ENCODE measurements at places on chromosomes 7 and 10. TPM values are rescaled to one million over a fixed set of nuclear protein-coding genes. Genes with fewer than 3 reads are reported as not detected.

GRCh38 chr10:71659111-71659634 is 60.4 kb downstream of the C10orf105 start:
- no peaks in the 10 kb centered on the region for H3K27me3 ChIP-seq
- H3K27ac ChIP-seq = no peak overlapping the region

DNA sequence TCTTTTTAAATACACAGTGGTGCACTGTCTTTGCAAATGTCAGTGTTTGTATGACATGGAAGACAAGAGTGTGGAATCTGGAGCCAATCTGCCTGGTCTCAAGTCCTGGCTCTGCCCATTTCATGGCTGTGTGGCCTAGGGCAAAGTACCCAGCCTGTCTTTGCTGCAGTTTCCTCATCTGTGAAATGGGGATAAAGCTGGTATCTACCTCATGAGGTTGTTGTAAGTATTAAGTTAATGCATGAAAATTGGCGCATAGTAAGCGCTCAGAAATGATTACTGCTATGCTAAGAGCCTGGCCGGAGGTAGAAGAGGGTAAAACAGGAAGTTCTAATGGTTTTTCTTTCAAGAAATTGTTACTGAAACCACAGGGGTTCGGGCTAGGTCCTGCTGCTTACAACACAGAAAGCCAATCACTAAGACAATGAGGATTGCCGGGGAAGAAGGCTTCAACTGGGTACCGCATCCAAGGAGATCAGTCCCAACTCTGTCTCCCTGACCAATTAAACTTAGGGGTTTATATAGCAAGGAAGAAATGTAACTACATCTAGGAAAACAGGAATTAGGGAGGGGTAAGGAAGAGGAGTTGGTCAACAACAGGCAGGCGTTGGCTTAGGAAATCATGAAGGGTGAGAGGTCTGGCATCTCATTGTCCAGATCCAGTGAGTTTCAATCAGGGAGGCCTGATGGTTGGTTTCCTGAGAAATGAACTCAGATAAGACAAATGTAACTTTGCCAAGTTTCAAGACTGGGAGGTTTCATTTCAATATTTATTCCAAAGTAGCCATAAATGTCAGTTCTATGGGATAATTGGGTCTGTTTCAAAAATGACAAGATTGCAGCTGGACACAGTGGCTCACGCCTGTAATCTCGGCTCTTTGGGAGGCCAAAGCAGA is 57.0 kb downstream of the CHST3 start:
- no peaks in the 10 kb centered on the region for H3K27me3 ChIP-seq
- H3K27ac ChIP-seq = no peak overlapping the region
- H3K4me3 ChIP-seq = no peak overlapping the region
- no peak for DNase-seq
- H3K4me1 ChIP-seq = no peaks in the 10 kb centered on the region
- H3K36me3 ChIP-seq = no peaks in the 10 kb centered on the region

GRCh38 chr10:77974396-77975074 is 48.0 kb upstream of the DLG5 start:
- H3K27me3 ChIP-seq = no peaks in the 10 kb centered on the region
- peaks cover 8% of the 10 kb centered on the region for H3K4me1 ChIP-seq
- peak; percentile 10 for DNase-seq

- peaks cover 7% of the 10 kb centered on the region for H3K4me1 ChIP-seq
- no peaks in the 10 kb centered on the region for H3K36me3 ChIP-seq
- no peak for DNase-seq
- H3K4me3 ChIP-seq = no peak overlapping the region
- no peaks in the 10 kb centered on the region for H3K27me3 ChIP-seq
Observed at GRCh38 chr10:69814251-69814650, 12.5 kb downstream of the COL13A1 start.

- H3K27ac ChIP-seq = no peak overlapping the region
- DNase-seq = peak; percentile 72
- no peaks in the 10 kb centered on the region for H3K36me3 ChIP-seq
- no peaks in the 10 kb centered on the region for H3K4me1 ChIP-seq
Observed at GRCh38 chr7:131546583-131547141, 9.8 kb downstream of the PODXL start.

DNA sequence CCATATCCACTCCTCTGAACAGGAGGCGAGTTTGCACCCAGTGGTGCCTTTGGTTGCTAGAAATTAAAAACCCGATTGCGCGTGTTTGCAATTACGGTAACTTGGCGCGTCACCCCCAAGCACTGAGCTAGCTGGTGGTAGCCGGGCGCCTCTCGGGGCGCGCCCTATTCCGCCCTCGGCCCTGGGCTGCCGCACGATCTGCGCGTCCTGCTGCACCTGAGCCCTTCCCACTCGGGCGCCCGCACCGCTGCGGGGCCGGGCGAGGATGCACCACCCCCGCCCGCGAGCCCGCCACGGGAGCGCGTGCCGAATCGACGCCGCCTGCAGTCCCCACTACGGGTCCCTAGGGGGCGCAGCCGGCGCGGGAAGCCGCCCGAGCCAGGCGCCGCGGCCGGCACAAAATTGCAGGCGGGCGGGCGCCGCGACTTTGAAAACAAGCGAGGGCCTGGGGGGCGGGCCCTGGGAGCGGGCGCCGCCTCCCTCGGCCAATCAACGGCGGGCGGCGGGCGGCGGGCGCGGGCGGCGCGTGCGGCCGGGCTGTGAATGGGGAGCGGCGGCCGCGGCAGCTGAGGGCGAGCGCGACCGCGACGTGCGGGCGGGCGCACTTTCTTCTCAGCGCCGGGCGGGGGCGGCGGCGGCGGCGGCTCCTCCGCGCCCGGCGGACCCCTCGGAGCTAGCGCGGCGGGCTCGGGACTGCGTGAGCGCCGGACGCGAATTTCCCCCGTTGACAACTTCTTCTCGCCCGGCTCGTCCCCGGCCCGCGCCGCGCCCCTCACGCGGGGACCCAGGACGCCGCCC is at the start of gene SDK1:
TSS of gene SDK1 (plus strand) at position 602 of the 798 bp plus-strand sequence. CDS start 335 bp downstream, outside the sequence.
- no peak within 1 kb of the TSS for H3K27ac ChIP-seq
- H3K27me3 ChIP-seq = peaks cover 17% of the 10 kb centered on the region
- no peaks in the 10 kb centered on the region for H3K36me3 ChIP-seq
- peaks cover 8% of the 10 kb centered on the region for H3K4me1 ChIP-seq
- DNase-seq = peak; percentile 89

DNA sequence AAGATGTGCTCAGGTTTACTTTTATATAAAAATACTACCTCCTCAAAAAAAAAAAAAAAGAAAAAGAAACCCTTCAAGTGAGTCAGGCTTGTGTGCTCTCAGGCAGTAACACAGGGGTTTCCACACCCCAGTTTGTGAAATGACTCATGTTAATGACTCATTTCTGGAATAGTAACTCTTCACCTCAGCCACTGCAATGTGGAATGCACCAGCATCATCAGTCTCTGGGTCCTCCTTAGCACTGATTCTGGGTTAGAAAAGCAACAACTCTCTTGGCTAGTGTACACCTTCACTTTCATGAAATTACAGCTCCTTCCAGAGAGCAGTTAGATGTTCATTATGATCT is 110.6 kb downstream of the EMX2 start:
- peaks cover 3% of the 10 kb centered on the region for H3K36me3 ChIP-seq
- H3K4me1 ChIP-seq = peaks cover 25% of the 10 kb centered on the region
- peaks cover 26% of the 10 kb centered on the region for H3K27me3 ChIP-seq
- peak; percentile 65 for DNase-seq
- H3K27ac ChIP-seq = no peak overlapping the region
- H3K4me3 ChIP-seq = no peak overlapping the region

- no peaks in the 10 kb centered on the region for H3K36me3 ChIP-seq
- no peak overlapping the region for H3K4me3 ChIP-seq
- DNase-seq = no peak
- H3K27me3 ChIP-seq = no peaks in the 10 kb centered on the region
- H3K4me1 ChIP-seq = no peaks in the 10 kb centered on the region
Observed at GRCh38 chr7:12328888-12329770, 74.5 kb downstream of the VWDE start.

GRCh38 chr10:69716711-69717560 is 84.8 kb upstream of the COL13A1 start:
- H3K4me3 ChIP-seq = no peak overlapping the region
- no peaks in the 10 kb centered on the region for H3K27me3 ChIP-seq
- H3K27ac ChIP-seq = no peak overlapping the region
- H3K4me1 ChIP-seq = no peaks in the 10 kb centered on the region
- H3K36me3 ChIP-seq = no peaks in the 10 kb centered on the region
- DNase-seq = peak; percentile 78

DNA sequence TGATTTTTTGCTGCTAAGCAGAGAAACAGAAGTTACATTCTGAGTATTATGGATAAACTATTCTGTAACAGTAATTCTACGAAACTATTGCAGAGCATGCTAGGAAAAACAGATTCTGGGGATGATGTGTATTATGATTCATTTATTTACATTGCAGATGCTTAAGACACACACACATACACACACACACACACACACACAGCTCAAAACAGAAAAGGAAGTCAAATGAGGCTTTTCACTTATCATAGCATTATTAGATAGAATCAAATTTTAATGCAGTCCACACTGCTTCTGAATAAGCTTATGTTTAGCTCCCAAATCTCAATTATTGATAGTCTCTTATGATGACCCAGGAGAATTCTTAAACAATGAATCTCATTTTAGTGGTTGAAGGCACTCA is 307.2 kb downstream of the HGF start:
- no peak overlapping the region for H3K4me3 ChIP-seq
- H3K36me3 ChIP-seq = no peaks in the 10 kb centered on the region
- no peak for DNase-seq
- H3K27ac ChIP-seq = no peak overlapping the region
- no peaks in the 10 kb centered on the region for H3K27me3 ChIP-seq
- no peaks in the 10 kb centered on the region for H3K4me1 ChIP-seq

DNA sequence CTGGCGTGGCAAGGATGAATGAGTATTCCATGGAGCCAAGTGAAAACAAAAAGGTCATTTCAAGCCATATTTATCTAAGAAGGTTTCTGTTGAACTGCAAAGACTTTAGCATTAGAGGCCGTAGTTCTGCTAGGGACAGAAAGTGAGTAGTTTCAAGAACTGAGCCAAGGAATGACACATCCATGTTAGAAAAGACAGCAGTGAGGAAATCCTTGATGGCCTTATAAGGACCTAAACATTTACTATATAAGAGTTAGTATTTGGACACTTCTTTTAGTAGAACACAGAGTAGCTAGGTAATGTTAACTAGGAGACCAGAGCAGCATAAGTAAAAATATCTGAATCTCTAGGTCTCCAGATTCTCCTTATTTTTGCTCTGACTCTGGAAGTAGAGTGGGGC is 329.8 kb upstream of the SEMA3D start:
- no peaks in the 10 kb centered on the region for H3K27me3 ChIP-seq
- no peak overlapping the region for H3K27ac ChIP-seq
- no peaks in the 10 kb centered on the region for H3K36me3 ChIP-seq
- no peak for DNase-seq
- no peaks in the 10 kb centered on the region for H3K4me1 ChIP-seq

- no peak overlapping the region for H3K4me3 ChIP-seq
- H3K4me1 ChIP-seq = peaks cover 9% of the 10 kb centered on the region
- no peak for DNase-seq
- no peaks in the 10 kb centered on the region for H3K36me3 ChIP-seq
- no peak overlapping the region for H3K27ac ChIP-seq
Observed at GRCh38 chr7:151385626-151386300, 24.1 kb downstream of the WDR86 start.

GRCh38 chr10:5508786-5509185 is 9.4 kb upstream of the CALML5 start:
- peaks cover 19% of the 10 kb centered on the region for H3K4me1 ChIP-seq
- DNase-seq = no peak
- H3K4me3 ChIP-seq = no peak overlapping the region
- H3K36me3 ChIP-seq = no peaks in the 10 kb centered on the region
- no peak overlapping the region for H3K27ac ChIP-seq

DNA sequence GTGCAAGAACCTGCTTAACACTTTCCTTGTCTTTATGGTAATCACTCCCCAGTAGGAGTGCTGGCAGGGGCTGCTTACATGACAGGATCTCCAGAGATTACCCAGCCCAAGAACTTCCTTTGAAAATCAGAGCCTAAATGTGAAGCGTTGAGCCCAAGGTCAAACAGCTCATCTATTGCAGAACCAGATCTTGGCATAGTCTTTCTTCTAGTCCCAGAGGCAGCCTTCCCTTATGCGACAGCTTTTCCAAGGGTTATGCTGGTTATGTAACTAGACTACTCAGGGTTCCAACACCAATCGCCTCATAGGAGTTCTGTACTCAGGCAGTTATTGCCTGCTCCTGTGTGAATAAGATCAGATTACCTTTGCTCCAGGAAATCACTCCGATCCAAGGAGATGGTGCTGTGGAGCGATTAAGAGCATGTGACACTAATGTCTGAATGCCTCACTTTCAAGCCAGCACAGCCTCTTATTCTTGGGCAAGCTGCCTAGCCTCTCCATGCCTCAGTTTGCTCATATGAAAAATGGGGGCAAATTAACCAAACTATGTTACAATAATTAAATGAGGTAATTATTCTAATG is 8.4 kb upstream of the LGI1 start:
- no peak overlapping the region for H3K4me3 ChIP-seq
- peaks cover 2% of the 10 kb centered on the region for H3K27me3 ChIP-seq
- H3K27ac ChIP-seq = no peak overlapping the region
- H3K4me1 ChIP-seq = peaks cover 4% of the 10 kb centered on the region

DNA sequence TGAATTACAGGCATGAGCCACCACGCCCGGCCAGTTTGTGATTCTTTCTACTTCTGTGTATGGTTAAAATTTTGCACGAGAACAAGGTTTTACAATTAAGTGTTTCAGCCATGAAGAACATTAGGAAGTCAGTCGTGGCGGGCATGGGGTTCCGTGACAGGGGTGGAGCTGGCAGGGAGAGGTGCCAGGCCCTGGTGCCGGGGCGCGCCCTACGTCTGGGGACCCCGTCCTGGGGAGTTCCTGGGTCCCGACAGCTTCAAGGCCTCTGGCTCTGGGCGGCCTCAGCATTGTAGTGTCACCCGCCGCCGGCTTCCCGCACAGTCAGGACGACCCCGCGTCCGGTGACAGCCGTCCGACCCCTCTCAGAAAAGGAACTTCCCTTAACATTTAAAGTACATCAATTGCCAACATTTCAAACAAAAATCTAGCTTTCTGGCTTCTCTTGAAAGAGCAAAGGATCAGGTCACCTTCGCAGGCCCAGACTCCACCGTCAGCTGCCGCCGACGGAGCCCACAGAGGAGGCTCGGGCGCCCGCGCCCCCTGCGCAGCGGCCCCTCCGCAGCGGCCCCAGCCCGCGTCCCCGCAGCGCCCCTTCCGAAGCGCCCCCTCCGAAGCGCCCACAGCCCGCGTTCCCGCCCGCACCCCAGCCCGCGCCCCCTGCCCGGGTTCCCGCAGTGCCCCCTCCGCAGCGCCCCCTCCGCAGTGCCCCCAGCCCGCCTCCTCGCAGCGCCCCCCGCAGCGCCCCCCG is 23.2 kb upstream of the MKI67 start:
- no peak for DNase-seq
- no peaks in the 10 kb centered on the region for H3K27me3 ChIP-seq
- H3K4me1 ChIP-seq = peaks cover 18% of the 10 kb centered on the region
- peak overlapping the region; percentile 49 for H3K4me3 ChIP-seq
- H3K27ac ChIP-seq = no peak overlapping the region

- H3K27me3 ChIP-seq = peaks cover 7% of the 10 kb centered on the region
- H3K27ac ChIP-seq = no peak overlapping the region
- H3K4me3 ChIP-seq = no peak overlapping the region
Observed at GRCh38 chr10:60974463-60975149, 30.6 kb upstream of the RHOBTB1 start.

GRCh38 chr10:117516681-117517080 is 25.9 kb upstream of the EMX2 start:
- no peaks in the 10 kb centered on the region for H3K4me1 ChIP-seq
- H3K36me3 ChIP-seq = no peaks in the 10 kb centered on the region
- H3K4me3 ChIP-seq = no peak overlapping the region
- H3K27ac ChIP-seq = no peak overlapping the region
- peaks cover 27% of the 10 kb centered on the region for H3K27me3 ChIP-seq
- no peak for DNase-seq

VPS50 gene
- 15.8 TPM for total RNA-seq

UCMA gene
- total RNA-seq = not detected
